ENCODE measurements at places on chromosomes 3 and 15. TPM values are rescaled to one million over a fixed set of nuclear protein-coding genes. Genes with fewer than 3 reads are reported as not detected.
A peak's percentile ranks its signal among the peaks of the same experiment; 100 is the strongest.

The ATP13A5 gene
- not detected for total RNA-seq

The SUSD5 gene
- total RNA-seq, result not detected

The SEMA3F gene
- 0.42 TPM for total RNA-seq

The IP6K2 gene
- total RNA-seq, result 59.9 TPM

DNA sequence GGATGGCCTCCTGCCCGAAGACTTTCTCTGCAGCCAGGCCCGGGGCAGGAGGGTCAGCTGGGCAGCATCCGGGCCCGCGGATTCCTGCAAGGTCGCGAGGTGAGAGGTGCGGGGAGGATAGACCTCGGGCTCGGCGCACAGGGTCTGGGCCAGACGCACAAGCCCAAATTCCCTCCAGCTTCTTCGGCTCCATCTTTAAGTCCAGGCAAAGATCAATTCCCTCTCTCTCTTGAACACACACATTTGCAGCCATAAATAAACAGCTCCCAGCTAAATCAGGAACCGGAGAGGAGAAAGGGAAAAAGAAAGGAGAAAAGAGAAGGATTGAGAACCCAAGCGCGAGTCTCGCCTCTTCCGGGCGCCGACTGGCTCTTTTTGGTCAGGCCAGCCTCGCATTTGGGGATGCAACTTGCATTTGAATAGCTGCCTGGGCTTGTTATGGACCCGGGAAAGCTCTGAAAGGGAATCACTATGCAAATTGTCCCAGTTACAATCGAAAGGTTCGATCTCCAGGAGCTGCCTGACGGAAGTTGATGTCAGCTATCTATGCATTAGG is 14.5 kb upstream of the ONECUT1 start:
- peak overlapping the region; percentile 19 for H3K4me3 ChIP-seq
- DNase-seq, result no peak
- peaks cover 87% of the 10 kb centered on the region for H3K27me3 ChIP-seq
- peak overlapping the region; percentile 48 for H3K27ac ChIP-seq

GRCh38 chr3:32421185-32421584 is 29.5 kb downstream of the CMTM7 start:
- DNase-seq, result no peak
- no peak overlapping the region for H3K4me3 ChIP-seq
- H3K36me3 ChIP-seq, result peaks cover 11% of the 10 kb centered on the region
- H3K27me3 ChIP-seq, result no peaks in the 10 kb centered on the region
- H3K4me1 ChIP-seq, result peaks cover 83% of the 10 kb centered on the region
- H3K27ac ChIP-seq, result peak overlapping the region; percentile 77

DNA sequence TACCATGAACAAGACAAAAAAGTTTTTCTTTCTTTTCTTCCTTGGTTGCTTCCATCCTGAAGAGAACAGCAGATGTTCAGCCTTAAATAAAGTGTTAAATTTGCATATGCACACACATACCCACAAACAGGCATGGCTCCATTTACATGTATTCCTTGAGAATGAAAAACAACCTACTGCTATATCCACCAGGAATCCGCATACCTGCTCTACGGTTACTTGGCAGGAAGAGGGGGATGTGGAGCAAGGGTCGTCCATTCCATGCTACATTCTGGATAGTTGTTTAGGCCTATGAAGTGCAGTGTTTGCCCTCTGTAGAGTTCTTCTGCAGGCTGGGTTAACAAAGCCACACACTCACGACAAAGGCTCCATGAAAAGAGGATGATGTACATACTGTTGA is 322.8 kb downstream of the KCNH8 start:
- H3K4me3 ChIP-seq, result no peak overlapping the region
- no peaks in the 10 kb centered on the region for H3K4me1 ChIP-seq
- DNase-seq, result no peak

DNA sequence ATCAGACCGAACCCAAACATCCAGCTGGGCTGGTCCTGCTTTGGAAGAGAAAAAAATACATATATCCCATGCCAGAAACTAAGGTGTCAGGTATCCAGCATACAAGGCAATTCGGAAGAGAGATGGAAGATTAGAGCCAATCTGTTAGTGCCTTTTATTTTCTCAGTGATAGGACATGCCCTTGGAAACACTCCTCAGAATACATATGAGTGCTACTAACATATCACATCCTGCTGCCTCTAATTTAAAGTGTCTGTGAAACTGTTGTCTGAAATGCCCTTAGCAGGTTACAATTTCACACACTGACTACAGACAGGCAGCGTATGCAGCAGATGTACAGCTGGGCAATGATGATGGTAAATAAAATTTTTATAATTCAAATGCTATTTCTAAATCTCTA is 78.9 kb downstream of the RBPMS2 start:
- no peak for DNase-seq
- H3K4me1 ChIP-seq, result peaks cover 52% of the 10 kb centered on the region
- H3K36me3 ChIP-seq, result peaks cover 20% of the 10 kb centered on the region
- H3K27ac ChIP-seq, result no peak overlapping the region
- no peak overlapping the region for H3K4me3 ChIP-seq

- peaks cover 40% of the 10 kb centered on the region for H3K4me1 ChIP-seq
- H3K27me3 ChIP-seq, result no peaks in the 10 kb centered on the region
- H3K4me3 ChIP-seq, result peak overlapping the region; percentile 90
- H3K27ac ChIP-seq, result peak overlapping the region; percentile 98
- peaks cover 22% of the 10 kb centered on the region for H3K36me3 ChIP-seq
These were observed 587 bp upstream of the TNK2 start for GRCh38 chr3:195908694-195909581.

GRCh38 chr3:106628407-106628806 is 748.8 kb upstream of the CCDC54 start:
- H3K27ac ChIP-seq, result no peak overlapping the region
- no peak overlapping the region for H3K4me3 ChIP-seq
- H3K36me3 ChIP-seq, result no peaks in the 10 kb centered on the region
- H3K27me3 ChIP-seq, result peaks cover 4% of the 10 kb centered on the region

- no peak overlapping the region for H3K4me3 ChIP-seq
- H3K36me3 ChIP-seq, result no peaks in the 10 kb centered on the region
- H3K27ac ChIP-seq, result no peak overlapping the region
- DNase-seq, result no peak
- no peaks in the 10 kb centered on the region for H3K4me1 ChIP-seq
- H3K27me3 ChIP-seq, result no peaks in the 10 kb centered on the region
These were observed 237.3 kb downstream of the XXYLT1 start for GRCh38 chr3:195033531-195034091.

GRCh38 chr3:148883163-148883562 is 18.1 kb downstream of the CPA3 start:
- H3K4me3 ChIP-seq, result no peak overlapping the region
- H3K27me3 ChIP-seq, result peaks cover 5% of the 10 kb centered on the region
- no peak overlapping the region for H3K27ac ChIP-seq
- H3K36me3 ChIP-seq, result no peaks in the 10 kb centered on the region
- no peaks in the 10 kb centered on the region for H3K4me1 ChIP-seq
- no peak for DNase-seq

- H3K27me3 ChIP-seq, result no peaks in the 10 kb centered on the region
- H3K36me3 ChIP-seq, result no peaks in the 10 kb centered on the region
- no peaks in the 10 kb centered on the region for H3K4me1 ChIP-seq
- H3K4me3 ChIP-seq, result no peak overlapping the region
These were observed 55.0 kb downstream of the LSAMP start for GRCh38 chr3:116390318-116390717.

DNA sequence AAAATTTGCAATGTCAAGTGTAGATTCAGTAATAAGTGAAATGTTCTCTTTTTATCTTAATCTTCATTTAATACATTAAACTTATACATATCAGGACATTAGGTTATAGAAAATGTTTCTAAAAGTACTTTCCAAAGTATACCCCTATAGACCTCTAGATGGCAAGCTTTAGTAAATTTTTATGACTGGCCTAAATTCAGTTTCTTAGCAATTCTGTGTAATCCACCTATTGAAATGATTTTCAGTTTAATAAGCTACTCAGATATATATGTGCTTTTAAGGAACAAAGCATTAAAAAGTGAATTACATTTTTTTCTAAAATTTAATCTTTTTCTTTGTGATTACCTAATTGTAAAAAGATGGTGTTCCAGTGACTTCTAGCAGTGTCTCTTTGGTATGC is 342.2 kb downstream of the GBE1 start:
- no peak overlapping the region for H3K27ac ChIP-seq
- H3K27me3 ChIP-seq, result no peaks in the 10 kb centered on the region
- H3K36me3 ChIP-seq, result no peaks in the 10 kb centered on the region
- H3K4me3 ChIP-seq, result no peak overlapping the region

DNA sequence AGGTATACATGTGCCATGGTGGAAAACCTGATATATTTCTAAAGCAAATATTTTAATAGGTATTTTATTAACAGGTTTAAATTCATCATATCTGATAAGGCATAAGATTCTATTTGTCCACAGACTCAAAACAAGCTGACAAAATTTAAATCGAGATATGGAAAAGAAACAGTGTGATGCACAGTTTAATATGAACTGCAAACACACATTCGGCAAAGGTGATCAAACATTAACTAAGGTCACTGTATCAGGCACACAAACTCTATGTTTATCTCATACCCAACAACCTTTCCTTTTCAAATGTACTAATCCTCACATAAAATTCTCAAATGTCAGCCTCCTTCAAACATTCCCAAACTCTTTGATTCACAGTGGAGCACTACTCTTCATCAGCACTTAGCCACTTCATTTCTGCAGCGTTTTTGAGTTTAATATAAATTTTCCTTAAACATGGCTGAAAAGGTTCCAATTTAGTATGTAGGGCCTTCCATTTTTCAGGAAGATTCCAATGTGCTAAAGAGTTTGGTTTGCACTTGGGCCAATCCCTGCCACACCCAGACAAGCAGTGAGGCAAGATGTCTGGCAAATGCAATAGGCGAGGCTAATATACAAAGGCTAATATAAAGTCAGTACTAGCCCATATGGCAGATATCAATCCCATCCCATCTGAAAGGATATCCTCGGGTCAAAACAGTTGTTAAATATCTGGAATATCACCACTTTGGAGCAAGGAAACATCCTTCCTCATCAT is 84.6 kb downstream of the GBE1 start:
- no peaks in the 10 kb centered on the region for H3K27me3 ChIP-seq
- no peaks in the 10 kb centered on the region for H3K4me1 ChIP-seq
- H3K27ac ChIP-seq, result no peak overlapping the region
- DNase-seq, result no peak
- H3K36me3 ChIP-seq, result no peaks in the 10 kb centered on the region

Data from activated T-helper 1 cell treated with anti-CD3 and anti-CD28 coated beads, Interleukin-12 subunit alpha, Interleukin-12 subunit beta, Interleukin-2, Interleukin-4 antibody, amounts not matched to agents 30 ng/mL and 10 ng/mL and 1 ng/mL, durations not matched to agents 14 hours and 24 hours and 36 hours (primary cell).